ENCODE measurements at places on chromosomes 4 and X.
A peak's percentile ranks its signal among the peaks of the same experiment; 100 is the strongest.

DNA sequence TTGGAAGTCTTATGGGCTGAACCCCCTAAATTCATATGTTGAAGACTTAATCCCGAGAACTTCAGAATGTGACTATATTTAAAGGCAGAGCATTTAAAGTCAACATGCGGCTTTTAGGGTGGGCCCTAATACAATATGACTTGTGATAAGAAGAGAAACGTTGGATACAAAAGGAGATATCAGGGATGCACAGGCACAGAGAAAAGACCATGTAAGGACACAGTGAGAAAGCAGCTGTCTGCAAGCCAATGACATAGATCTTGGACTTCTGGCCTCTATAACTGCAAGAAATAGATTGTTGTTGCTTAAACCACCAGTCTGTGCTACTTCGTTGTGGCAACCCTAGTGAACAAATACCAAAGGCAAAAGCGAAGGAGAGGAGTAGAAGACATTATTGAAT is 42.2 kb downstream of the GABRG1 start:
- DNase-seq, result no peak

- DNase-seq, result no peak
These were observed 109.3 kb downstream of the ASB9 start for GRCh38 chrX:15160558-15161095.

- no peak for DNase-seq
These were observed 102.9 kb downstream of the RBM47 start for GRCh38 chr4:40526741-40527140.

DNA sequence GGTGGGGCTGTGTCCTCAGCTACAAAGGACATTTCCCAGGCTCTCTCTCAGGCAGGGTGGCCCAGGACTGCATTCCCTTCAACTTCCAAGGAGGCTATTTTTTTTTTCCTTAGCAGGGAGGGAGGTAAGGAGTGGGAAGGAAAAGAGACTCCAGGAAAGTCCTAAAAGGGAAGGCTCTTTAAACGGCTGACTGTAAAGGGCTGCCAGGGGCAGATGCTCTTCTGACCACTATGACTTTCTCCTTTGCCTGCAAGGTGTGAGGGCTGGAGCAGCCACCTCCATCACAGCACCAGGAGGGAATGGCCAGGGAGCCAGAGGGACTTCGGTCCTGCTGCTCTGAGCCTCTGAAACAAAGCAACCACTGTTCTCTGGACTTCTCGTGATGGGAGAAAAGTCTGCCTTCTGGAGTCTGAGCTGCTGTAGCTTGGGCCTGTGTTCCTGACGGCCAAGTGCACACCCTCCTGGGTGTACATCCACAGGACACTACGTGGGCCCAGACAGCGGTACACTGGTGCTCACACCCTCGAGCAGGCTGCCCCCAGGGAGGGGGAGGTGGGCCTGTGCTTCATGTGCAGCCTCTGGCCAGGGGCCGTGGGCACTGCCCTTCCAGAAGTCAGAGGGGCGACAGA is 17.9 kb downstream of the NAT8L start:
- DNase-seq, result no peak

DNA sequence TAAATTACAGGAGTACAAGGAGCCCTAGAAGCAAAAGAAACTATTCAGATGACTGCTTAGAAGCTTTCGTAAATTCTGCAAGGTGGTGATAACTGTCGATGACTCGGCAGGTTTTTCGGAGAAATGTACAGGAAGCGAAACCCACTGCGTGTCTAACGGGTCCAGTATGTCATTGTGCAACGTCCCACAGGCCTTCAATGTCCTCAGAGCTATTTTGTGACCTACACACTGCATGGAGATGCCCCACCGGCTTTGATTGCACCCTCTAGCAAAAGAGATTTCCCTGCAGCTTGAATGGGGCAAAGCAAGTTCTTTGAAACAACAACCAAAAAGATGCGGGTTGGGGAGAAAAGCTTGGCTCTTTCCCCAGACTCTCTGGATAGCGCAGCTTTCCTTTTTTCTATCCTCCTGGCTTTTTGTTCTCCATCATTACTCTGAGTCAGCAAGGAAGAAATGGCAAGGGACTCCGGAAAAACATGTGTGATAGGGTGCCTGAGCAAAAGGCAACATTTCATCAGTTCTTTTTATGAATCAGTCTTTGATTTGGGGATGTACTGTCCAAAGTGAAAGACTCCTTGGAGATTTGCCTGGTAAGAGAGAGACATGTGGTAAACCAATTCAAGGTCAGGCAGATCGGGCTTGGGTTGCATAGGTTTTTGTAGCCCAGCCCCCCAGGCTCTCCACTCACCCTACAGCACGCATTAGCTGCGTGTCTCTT is 112.0 kb upstream of the TBL1X start:
- peak; percentile 62 for DNase-seq

- no peak for DNase-seq
These were observed 1526.2 kb downstream of the RPA4 start for GRCh38 chrX:98409867-98410266.

GRCh38 chrX:129981752-129982299 is 609 bp upstream of the BCORL1 start:
- no peak for DNase-seq

DNA sequence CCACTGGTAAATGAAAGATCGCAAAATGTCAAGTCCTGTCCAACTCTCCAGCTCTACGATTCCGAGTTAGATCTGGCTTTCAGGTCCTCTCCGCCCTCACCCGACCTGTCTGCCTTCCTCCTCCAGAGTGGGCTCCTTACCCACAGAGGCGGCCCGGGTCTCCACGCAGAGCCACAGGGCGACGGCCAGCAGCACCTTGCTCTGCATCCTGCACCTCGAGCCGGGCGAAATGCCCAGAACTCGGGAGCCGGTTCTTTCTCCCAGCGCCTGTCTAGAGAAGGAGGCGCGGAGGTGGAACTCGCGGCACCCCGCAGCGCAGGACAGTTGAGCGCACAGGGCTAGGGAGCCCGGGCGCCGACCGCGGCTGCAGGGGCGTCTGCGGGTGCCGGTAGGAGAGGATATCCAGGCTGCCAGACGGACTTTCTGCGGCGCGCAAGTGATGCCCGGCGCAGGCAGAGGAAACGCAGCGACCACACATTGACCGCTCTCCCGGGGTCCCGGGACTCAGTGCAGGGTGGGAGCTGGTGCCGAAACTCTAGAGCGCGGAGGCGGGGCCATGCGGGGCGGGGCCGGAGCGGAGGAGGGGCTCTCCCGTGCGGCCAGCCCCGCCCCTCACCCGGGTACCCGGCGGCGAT is at the start of gene KDR:
KDR (minus strand) TSS at position 509 of the 635 bp plus-strand sequence; CDS start at position 207, 302 bp downstream.
- DNase-seq, result peak; percentile 6

Measured in fibroblast of gingiva (primary cell).